GM12878 (cell line): ENCODE measurements at places on chromosomes 6 and 20. TPM values are rescaled to one million over a fixed set of nuclear protein-coding genes. Genes with fewer than 3 reads are reported as not detected.
A peak's percentile ranks its signal among the peaks of the same experiment; 100 is the strongest.

GRCh38 chr6:124223611-124224345 lies 420.1 kb downstream of the NKAIN2 start:
- H3K4me3 ChIP-seq = no peak overlapping the region
- no peak for DNase-seq
- H3K4me1 ChIP-seq = no peaks in the 10 kb centered on the region

GRCh38 chr6:14066782-14067406 lies 50.7 kb upstream of the CD83 start:
- H3K36me3 ChIP-seq = no peaks in the 10 kb centered on the region
- no peak overlapping the region for H3K27ac ChIP-seq
- no peak overlapping the region for H3K4me3 ChIP-seq
- no peak for DNase-seq
- peaks cover 7% of the 10 kb centered on the region for H3K4me1 ChIP-seq
- H3K27me3 ChIP-seq = no peaks in the 10 kb centered on the region; the same call in 1 of the 2 replicates

GRCh38 chr6:10351791-10352190 lies 63.1 kb downstream of the TFAP2A start:
- no peak for DNase-seq
- H3K27me3 ChIP-seq = no peaks in the 10 kb centered on the region; the same call in none of the 2 replicates
- no peak overlapping the region for H3K27ac ChIP-seq
- H3K4me3 ChIP-seq = no peak overlapping the region
- H3K4me1 ChIP-seq = no peaks in the 10 kb centered on the region
- no peaks in the 10 kb centered on the region for H3K36me3 ChIP-seq

DNA sequence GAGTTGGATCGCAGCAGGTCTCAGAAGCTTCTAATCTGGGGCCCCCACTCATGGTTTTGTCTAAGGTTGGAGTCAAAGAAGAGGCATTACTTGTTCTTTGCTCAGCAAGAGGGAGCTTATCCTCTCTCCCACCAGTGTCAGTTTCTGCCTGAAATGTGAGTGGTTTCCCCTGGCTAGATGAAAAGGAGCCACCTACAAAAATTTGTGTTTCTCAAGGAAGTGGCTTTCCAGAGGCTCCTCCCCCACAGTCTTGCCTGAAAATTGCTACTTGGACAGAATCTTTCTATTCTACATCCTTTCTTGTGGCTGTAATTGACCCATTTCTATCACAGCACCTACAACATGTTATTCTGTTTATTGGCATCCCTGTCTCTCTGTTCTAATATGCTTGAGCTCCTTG lies 37.9 kb downstream of the SCML4 start:
- peaks cover 6% of the 10 kb centered on the region; the same call in 1 of the 2 replicates for H3K4me1 ChIP-seq
- no peaks in the 10 kb centered on the region for H3K36me3 ChIP-seq
- no peak for DNase-seq
- H3K27ac ChIP-seq = no peak overlapping the region

DNA sequence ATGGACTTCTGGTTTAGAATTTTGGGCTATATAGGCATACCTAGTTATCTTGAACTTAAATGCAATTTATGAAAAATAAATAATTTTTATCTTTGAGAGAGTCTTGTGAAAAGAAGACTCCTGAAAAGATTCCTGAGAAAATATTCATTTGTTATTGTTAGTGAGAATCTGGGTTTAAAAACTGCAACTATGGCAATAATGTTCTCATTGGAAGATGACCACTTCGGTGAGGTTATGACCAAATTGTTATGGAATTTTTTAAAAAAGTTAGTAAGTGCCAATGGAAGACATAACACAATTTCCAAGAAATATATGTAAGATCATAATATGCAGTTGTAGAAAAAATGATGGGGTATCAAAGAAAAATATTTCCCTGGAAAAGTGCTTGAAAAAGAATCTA lies 46.3 kb downstream of the GRIK2 start:
- no peak for DNase-seq
- H3K27me3 ChIP-seq = no peaks in the 10 kb centered on the region
- no peaks in the 10 kb centered on the region for H3K36me3 ChIP-seq
- no peaks in the 10 kb centered on the region for H3K4me1 ChIP-seq
- H3K4me3 ChIP-seq = no peak overlapping the region

DNA sequence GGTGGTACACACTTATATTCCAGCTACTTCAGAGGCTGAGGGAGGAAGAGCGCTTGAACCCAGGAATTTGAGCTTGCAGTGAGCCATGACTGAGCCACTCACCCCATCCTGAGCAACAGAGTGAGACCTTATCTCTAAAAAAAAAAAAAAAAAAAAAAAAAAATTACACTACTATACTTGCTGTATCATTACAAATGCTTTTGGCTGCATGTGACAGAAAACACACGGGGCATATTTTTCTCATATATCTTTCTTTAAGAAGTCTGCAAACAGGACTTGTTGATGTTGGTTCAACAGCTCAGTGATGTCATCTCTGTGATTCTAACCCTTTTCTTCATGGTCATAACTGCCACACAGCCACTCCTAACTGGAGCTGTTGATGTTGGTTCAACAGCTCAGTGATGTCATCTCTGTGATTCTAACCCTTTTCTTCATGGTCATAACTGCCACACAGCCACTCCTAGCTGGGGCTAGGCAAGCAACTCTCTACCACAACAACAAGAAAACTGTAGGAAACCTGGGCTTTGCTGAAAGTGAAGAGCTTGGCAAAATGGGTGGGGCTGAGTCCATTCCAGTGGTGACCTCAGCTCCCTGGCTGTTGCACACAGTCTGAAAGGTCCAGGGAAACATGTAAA lies 19.8 kb downstream of the MTFR2 start:
- no peak for DNase-seq
- peaks cover 11% of the 10 kb centered on the region; the same call in 1 of the 2 replicates for H3K36me3 ChIP-seq
- H3K27ac ChIP-seq = no peak overlapping the region
- H3K4me3 ChIP-seq = no peak overlapping the region
- H3K4me1 ChIP-seq = peaks cover 9% of the 10 kb centered on the region; the same call in 1 of the 2 replicates

- no peaks in the 10 kb centered on the region for H3K27me3 ChIP-seq
- no peak for DNase-seq
- H3K36me3 ChIP-seq = no peaks in the 10 kb centered on the region
- no peak overlapping the region for H3K4me3 ChIP-seq
- no peak overlapping the region for H3K27ac ChIP-seq
- peaks cover 43% of the 10 kb centered on the region for H3K4me1 ChIP-seq
Observed at GRCh38 chr6:142881761-142882160, 63.2 kb downstream of the HIVEP2 start.

ID4 gene
- not detected in 2 replicates for total RNA-seq

ISM1 gene
- total RNA-seq = not detected in 2 replicates

SPATA25 gene
- total RNA-seq = 1.0 and 2.4 TPM in 2 replicates

ZSCAN23 gene
- total RNA-seq = 0.77 and 1.6 TPM in 2 replicates

OR2J2 gene
- not detected in 2 replicates for total RNA-seq

- peak overlapping the region; percentile 99 for H3K27ac ChIP-seq
- no peaks in the 10 kb centered on the region for H3K36me3 ChIP-seq
Observed at GRCh38 chr20:47358672-47359529, 2.4 kb upstream of the ZMYND8 start.

DNA sequence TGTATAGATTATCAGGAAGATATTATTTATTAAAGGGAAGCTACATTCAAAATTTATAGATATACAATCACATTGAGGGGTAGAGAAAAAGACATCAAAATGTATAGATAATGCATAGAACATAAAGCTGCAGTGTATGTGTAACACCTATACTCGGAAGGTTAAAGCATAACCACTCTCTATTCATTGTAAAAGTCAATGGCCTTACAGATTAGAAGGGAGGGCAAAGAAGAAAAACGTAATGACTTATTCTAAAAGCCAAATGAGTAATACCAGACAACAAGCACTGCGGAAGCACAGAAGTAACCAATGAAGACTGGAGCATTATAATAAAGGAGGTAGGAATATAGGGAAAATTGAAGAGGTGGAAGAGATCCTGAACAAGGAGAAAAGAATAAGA lies 11.3 kb downstream of the HBS1L start:
- DNase-seq = no peak
- H3K4me1 ChIP-seq = peaks cover 9% of the 10 kb centered on the region
- H3K4me3 ChIP-seq = no peak overlapping the region

DNA sequence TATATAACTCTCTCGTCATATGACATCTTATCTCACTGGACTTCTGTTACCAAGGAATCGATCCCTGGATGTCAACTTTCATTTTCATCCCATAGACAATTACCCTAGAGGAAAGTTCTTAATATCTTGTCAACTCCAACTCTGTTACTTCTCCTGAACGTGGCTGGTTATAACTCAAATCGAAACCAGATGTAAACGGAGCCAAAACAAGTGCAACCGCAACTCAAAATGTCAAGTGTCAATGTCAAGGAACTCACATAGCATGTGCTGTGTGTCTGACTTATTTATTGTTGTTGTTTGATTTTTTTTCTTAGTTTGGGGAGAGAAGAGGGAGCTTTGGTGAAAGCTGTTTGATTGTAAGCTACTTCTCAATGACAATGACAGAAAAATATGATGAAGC lies 108.6 kb downstream of the VIP start:
- H3K27me3 ChIP-seq = no peaks in the 10 kb centered on the region
- no peaks in the 10 kb centered on the region for H3K4me1 ChIP-seq
- H3K4me3 ChIP-seq = no peak overlapping the region
- no peak overlapping the region for H3K27ac ChIP-seq
- H3K36me3 ChIP-seq = no peaks in the 10 kb centered on the region

- peaks cover 39% of the 10 kb centered on the region for H3K4me1 ChIP-seq
- no peak overlapping the region for H3K27ac ChIP-seq
- no peaks in the 10 kb centered on the region for H3K36me3 ChIP-seq
- DNase-seq = peak; percentile 58
- H3K27me3 ChIP-seq = no peaks in the 10 kb centered on the region
Observed at GRCh38 chr6:33856655-33857054, 52.9 kb upstream of the MLN start.

COL11A2 gene
- 0.51 and 0.53 TPM in 2 replicates for total RNA-seq

- DNase-seq = no peak
- H3K27ac ChIP-seq = no peak overlapping the region
- no peaks in the 10 kb centered on the region for H3K4me1 ChIP-seq
Observed at GRCh38 chr6:48036316-48036715, 74.7 kb downstream of the PTCHD4 start.

GDAP1L1 gene
- not detected in 2 replicates for total RNA-seq
